ENCODE measurements at places on chromosomes 2 and 18.

DNA sequence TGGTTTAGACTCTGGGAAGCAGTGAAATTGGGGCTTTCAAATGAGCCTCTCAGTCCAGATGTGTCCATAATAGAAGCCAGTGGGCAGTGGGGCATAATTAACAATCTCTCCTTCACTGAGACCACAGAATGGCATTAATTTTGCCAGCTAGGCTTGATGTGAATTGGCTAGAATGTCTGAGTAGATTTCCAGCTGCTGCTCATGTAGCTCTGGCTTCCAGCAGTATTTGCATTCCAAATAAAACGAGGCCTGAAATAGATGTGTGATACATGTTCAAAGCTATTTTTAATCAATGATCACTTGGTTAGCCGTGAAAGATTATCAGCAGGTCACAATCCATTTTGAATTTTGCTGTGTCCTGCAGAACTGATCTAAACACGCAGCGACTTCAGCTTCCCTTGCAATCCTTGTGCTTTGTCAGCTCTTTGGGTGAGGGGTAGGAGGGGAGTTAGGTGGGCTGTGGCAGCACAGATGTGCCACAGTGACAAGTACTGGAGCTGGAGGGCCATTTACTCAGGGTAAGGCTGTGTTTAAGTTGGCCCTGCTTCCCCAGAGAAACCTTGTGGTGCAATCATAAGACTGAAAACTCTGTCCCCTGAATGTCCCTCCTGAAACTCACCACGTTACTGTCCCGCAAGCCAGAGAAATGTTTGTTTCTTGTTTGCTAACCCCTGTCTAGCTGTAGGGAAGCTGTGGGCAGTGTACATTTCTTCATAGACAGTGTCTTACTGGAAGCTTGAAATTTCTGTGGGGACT lies 56.9 kb upstream of the TMEM178A start:
- DNase-seq = no peak

- DNase-seq = no peak
Measured at GRCh38 chr2:10048501-10049171, 5.3 kb downstream of the KLF11 start.

- DNase-seq = no peak
Measured at GRCh38 chr2:190511104-190511503, 23.4 kb downstream of the NEMP2 start.

DNA sequence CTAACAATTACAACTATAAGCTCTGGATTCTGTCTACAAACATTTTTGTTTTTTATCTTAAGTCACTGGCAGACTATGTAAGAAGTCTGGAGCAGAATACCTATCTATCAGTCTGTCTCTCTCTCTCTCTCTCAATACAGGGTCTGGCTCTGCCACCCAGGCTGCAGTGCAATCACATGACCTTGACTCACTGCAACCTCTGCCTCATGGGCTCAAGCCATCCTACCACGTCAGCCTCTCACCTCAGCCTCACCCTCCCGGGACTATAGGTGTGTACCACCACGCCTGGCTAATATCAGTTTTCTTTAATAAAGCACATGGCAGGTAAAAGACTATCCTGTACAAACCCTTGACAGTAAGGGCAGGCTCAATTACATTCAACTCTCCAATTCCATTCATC lies 96.9 kb downstream of the OSBPL1A start:
- DNase-seq = no peak

GRCh38 chr2:134181219-134181618 lies 72.7 kb upstream of the MGAT5 start:
- no peak for DNase-seq

DNA sequence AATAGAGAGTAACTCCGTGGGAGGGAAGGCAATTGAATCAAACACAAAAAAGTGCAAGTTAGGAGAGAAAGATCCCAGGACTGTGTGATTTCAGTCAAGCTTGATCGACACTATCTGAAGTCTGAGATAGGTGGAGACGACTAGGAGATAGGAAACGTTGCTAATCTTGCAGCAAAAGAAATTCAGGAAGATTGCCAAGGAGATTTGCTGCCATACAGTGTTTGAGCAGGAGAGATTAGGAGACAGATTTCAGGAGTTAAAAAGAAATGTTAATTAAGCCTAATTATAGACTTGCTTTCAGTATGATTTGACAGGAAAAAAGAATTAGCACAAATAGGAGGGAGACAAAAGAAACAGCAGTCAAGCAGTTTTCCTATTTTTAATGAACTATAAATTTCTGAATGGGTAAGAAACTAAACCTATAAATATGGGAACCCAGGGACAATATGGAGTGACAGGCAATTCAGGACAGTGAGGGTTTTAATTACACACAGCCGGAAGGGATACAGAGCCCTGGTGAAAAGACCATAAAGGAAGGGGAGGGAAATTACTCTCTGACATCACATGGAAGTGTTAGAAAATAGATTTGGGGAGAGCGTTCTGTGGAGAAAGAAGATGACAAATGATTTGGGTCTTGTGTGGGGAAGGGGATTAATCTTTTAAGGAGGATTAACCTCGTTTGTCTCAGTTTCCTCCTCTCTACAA lies 72.6 kb downstream of the SUCLG1 start:
- DNase-seq = no peak

DNA sequence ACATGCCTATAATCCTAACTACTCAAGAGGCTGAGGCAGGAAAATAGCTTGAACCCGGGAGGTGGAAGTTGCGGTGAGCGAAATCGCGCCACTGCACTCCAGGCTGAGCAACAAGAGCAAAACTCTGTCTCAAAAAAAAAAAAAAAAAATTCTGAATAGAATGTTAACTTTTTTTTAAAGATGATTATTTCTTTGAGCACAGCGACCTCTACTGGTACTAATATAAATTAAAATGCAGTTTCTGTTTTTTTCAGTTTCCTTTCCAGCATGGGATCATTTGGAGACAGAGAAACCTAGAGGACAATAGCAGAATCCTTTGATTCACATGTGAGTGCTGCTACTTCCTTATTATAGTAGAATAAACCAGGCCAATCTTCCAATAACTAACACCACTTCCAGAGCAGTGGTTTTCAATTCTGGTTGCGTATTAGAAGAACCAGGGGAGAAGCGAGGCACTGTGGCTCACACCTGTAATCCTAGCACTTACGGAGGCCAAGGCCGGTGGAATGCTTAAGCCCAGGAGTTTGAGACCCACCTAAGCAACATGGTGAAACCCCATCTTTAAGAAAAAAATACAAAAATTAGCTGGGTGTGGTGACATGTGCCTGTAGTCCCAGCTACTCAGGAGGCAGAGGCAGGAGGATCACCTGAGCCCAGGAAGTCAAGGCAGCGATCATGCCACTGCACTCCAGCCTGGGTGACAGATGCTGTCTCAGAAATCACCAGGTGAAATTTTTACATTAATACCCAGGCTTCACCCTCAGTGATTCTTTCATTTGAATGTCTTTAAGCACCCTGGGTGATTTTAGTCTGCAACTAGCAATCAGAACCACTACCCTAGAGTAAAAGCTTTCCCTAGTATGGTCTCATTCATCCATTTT lies 10.1 kb downstream of the SRSF7 start:
- DNase-seq = no peak

GRCh38 chr2:113848758-113849415 lies 41.0 kb upstream of the ACTR3 start:
- DNase-seq = no peak

DNA sequence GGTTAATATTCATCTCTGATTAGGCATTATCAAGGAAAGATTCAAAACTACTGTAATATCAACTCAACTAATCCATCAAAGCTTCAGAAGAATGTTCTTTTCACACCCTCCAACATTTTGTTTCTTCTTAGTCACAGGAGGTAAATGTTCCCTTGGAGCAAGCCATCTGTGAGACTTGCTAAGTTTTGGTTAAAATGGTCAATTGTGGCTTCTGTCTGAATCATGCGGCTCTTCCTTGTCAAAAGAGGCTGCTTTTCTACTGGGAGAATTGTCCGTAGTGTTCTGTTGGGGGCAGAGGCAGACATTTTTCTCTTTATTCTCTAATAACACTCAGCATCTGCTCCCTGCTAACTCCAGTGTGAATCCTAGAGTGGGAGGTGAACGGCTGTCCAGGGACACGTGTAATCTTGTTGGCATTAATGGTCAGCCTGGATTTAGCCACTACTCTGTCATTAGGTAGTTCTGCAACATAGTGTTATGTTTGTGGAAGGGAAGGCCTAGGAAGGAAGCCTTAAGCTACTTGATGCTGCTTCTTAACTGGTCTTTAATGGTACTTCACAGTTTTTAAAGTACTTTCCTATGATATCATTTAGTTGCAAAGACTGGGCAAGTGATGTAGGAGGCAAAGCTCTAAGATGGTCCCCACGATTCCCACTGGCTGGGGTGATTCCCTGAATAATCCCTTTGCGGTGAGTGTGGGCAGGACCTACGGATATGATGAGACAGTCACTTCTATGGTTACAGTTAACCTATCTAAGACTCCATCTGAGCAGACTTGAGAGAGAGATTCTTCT lies 22.6 kb upstream of the FAP start:
- no peak for DNase-seq

GRCh38 chr2:156385242-156385641 lies 50.9 kb upstream of the GPD2 start:
- DNase-seq = no peak

GRCh38 chr18:5484526-5484925 lies 59.3 kb downstream of the EPB41L3 start:
- no peak for DNase-seq

DNA sequence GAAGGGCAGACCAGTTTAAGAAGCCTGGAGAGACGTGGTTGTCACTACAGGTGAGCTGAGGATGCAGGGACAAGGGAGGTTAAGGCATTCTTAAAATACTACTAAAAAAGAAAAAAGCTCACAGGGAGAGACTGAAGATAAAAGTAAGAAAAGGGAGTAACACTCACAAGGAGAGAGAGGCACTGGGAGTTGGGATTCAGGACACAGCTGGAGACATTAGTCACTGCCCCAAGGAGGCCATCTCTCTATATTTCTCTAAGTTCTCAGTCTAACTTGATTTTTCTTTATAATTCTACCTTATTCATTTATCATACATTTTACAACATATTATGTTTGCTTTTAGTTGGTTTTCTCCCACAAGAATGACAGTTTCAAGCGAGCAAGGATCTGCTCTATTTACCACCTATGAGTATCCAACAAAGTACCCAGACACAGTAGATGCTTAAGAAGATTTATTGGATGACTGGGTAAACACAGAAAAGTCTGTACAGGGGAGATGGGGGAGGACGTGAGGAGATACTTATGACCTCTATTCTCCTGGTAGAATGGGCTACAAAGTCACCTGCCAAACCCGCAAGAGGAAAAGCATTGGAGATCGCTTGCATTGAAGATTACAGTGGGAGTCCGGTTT lies 2.2 kb downstream of the SERPINE2 start:
- no peak for DNase-seq

GRCh38 chr18:23316988-23317387 lies 136.1 kb upstream of the RIOK3 start:
- DNase-seq = no peak

DNA sequence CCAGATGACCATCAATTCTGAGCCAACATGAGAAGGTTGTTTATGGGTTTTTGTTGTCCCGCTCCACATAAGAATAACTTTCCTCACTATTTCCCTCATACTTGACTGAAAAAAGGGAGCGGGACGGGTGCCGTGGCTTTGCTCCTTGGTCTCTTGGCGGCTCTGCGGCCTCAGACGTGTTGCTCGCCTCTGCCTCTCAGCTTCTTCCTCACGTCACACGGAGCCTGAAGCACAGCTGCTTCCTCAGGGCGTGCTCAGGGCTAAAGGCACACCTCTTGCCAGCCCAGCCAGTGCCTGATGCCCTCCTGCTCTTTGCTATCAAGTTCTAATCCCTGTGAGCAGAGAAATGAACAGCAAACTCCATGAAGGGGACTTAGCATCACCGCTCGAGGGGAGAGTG lies 17.9 kb upstream of the ID2 start:
- DNase-seq = no peak

- DNase-seq = no peak
Measured at GRCh38 chr2:59997371-59997770, 556.1 kb downstream of the BCL11A start.

- no peak for DNase-seq
Measured at GRCh38 chr2:160576054-160576499, 82.5 kb upstream of the RBMS1 start.

- no peak for DNase-seq
Measured at GRCh38 chr2:62482558-62483352, 23.2 kb downstream of the TMEM17 start.

- no peak for DNase-seq
Measured at GRCh38 chr2:101419096-101419663, 31.9 kb upstream of the CREG2 start.

DNA sequence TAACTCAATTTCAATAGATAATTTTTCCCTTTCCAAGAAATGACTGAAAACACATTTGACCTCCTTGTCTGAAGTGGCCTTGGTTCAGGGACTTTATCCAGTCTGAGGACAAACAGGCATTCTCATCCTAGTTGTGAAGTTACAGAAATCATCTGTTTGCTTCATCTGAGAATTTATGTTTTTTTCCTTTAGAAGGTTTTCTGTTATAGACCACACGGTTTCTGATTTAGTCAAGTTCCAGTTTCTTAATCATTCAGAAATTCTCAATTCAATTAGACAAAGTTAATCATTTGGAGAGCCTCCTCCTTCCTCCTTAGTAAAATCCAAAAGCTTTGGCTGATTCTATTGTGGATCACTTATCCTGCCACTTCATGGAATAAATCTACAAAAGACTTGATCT lies 60.9 kb downstream of the ICOS start:
- no peak for DNase-seq

- no peak for DNase-seq
Measured at GRCh38 chr2:186365406-186365805, 120.7 kb upstream of the ZC3H15 start.

DNA sequence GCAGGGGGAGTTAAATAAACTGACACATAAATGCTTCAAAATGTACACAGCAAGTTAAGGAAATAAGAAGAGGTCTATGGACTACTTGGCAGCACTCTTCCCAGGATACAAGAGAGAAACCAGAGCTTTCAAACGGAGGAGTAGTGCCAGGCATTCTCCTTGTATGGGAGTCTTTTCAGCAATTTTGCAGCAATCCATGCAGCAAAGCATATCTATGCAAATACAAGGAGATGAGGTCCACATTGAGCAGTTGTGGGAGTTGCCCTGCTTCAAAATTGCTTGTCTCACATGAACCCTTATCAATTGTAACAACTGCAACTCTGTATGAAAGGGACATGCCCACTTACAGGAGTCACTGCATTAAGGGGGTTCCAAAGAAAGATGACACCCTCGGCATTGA lies 37.8 kb downstream of the SCN9A start:
- DNase-seq = no peak

DNA sequence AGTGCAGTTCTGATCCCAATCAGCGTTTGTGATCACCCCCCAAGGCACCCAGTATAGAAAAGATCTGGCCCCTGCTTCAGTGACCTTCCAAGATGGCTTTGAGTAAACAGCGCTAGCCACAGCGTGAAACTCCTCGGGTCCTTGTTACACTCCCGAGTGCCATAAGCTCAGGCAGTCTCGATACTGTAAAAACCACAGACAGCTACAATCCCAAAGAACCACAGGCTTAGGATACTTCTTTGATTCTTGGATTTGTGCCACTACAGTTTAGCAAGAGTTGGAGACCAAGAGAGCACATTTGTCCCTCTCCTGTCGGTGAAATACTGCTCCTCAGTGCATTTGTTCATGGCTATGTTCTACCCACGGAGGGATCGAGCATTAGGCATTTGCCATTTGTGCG lies 352.5 kb upstream of the ZNF521 start:
- DNase-seq = no peak

- DNase-seq = no peak
Measured at GRCh38 chr2:97749581-97749980, 36.2 kb downstream of the ZAP70 start.

- no peak for DNase-seq
Measured at GRCh38 chr18:74286856-74287255, 4.9 kb downstream of the CYB5A start.

- no peak for DNase-seq
Measured at GRCh38 chr2:193818801-193819499, 1624.2 kb upstream of the TMEFF2 start.

GRCh38 chr2:75560022-75560767 lies 544 bp downstream of the EVA1A start:
- DNase-seq = no peak
